ENCODE measurements at places on chromosomes 2 and 18.

DNA sequence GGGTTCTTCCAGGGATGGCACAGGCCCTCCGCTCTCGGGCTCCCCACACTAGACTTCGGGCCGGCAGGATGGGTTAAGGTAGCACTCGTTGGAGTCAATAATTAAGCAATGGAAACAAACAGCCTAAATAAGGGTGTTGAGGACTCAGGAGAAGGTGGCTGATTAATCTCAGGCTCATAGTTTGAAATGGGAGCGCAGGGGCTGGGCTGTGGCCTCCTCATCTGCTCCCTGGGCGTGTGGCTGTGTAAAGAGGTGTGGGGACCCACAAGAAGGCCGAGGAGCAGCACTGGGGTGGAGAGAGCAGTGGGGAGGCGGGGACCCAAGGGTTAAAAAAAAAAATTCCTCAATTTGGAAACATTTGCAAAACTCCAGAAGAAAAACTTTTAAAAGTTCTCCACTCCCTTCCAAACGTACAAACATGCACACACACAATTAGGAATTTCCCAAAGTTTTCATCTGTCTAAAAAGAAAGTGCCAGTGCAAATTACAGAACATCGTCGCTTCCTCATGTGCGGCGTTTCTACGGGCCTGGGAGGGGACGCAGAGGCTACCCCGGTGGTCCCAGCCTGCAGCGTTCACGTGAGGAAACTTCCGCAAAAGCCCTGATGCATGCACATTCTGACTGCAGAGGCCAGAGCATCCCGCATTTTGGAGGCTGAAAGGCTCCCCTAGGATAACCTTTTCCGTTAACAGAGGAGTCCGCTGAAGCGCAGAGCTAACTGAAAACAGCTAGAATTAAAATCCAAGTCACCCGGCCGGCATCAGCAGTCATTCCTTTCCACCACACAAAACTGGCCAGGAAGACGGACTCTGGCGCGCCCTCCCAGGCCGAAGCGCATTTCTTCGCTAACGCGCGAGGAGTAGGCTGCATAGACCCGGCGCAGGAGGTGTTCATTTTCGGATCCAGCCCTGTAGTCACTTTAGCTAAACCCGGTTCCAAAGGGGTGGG lies 1.0 kb upstream of the TUBB6 start:
- peak; percentile 79 for DNase-seq

- no peak for DNase-seq
These were observed 289.7 kb downstream of the CYRIA start for GRCh38 chr2:16375981-16376380.

GRCh38 chr2:96824079-96824870 lies 8.2 kb downstream of the CNNM3 start:
- no peak for DNase-seq

- peak; percentile 59 for DNase-seq
These were observed 31.9 kb upstream of the CASP8 start for GRCh38 chr2:201228271-201228911.

GRCh38 chr18:53747210-53747609 lies 477.3 kb downstream of the MBD2 start:
- DNase-seq, result no peak

DNA sequence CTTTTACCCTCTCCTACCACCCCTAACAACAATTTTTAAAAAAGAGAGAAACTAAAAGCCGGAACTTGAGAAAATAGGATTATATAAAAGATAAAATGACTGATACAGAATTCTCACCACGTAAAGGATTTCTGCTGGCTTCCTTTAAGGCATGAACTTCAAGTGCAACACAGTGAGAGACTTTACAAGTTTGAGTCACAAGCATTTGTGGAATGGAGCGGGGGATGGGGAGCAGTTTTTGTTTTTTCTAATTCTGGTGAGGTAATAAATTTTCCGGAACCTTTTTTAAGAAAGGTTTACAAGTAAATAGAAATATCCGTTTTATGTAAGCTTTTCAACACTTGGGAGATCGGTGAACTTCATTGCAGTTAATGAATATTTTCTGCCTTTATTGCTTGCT lies 1.8 kb upstream of the CDH2 start:
- DNase-seq, result no peak

DNA sequence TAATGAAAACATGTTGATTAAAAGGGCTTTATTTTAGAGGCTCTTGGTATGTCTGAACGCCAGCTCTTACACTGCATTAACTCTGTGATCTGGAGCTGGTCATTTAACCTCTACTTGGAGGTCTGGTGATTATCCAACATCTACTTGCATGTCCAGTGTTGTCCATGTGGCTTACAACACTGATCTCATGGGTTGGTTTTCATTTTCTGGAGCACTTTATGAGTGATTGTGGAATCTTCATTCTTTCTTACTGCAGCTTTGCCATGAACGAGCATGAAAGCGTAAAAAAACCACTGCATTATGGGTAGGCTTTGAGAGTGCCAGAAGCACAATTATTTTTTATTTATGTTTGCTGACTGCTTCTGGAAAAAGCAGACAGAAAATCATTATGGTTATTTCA lies 4.8 kb downstream of the CCDC195 start:
- DNase-seq, result no peak

GRCh38 chr18:11859903-11860407 lies 8.7 kb downstream of the CHMP1B start:
- peak; percentile 75 for DNase-seq

DNA sequence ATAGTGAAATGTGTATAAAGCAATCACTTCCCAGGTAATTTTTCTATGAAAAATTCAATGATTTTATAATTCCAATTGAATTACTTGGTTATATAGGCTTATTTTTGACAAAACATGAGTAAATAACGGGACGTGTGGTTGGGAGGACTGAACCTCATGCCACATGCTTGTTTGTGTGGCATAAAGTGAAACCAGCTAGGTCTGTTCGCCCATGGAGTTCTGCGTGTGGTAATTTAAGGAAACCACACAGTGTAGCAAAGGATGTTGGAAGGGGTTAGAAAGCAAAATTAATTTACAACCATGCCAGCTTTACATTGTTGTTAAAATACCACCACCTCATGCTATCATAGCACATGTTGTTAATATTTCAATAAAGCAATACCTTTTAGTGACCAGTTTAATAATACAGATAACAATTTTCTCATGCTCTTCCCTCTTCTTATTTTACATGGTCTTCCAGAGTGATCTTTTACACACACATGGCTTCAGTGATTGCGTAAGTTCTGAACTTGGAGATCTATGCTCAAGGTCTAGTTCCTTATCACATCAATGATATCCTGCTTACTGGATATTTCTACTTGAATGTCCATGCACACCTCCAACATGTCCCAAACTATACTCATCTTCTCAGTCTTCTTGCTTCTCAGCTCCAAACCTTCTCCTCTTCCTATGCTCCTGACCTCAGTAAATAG lies 156.4 kb upstream of the ITGA4 start:
- DNase-seq, result peak; percentile 89

DNA sequence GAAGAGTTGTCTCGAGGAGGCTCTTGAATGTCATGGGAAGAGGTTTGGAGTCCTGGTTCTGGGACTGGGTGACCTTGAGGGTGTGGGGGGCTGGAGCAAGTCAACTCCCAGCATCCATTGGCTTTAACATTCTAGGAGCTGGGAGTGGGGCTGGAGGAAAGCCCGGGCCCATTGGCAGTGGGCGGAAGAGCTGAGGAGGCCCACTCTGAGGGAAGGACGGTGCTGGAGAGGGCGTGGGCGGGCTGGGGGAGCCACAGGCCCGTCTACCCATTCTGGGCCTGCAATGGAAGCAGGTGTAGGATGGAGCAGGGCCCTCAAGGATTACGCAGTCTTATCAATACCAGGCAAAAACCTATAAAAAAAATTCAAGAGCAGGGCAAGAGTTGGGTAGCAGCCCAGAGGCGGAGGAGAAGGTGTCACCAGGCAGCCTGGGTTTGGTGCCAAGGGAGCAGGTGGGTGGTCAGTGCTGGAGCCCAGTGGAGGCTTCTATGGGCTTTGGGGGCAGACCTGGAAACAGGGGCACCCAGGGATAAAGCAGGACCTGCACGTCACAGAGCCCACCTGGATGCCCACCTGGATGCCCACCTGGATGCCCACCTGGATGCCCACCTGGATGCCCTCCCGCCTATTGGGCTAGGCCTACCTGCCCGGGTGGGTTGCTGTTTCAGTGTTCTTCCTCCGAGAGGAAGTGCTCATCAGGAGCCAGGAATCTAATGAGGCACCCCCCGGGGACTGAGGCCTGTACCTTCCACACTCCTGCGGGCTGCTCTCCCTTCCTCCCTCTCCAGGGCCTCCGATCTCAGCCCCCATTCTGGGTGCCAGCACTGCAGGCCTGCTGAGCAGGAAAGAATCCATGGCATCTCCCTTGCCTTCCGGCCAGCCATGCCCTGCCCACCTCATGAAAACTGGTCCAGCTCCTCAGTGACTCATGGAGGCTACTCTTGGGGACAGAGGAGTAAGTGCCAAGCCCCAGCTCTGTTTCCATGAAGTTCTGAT lies 71.3 kb downstream of the CTIF start:
- DNase-seq, result no peak

- DNase-seq, result no peak
These were observed 57.2 kb downstream of the LIPG start for GRCh38 chr18:49618742-49619681.

GRCh38 chr2:112803691-112804521 lies 19.6 kb upstream of the IL1A start:
- no peak for DNase-seq

- no peak for DNase-seq
These were observed 335.7 kb upstream of the CDH7 start for GRCh38 chr18:65415098-65415497.

- DNase-seq, result no peak
These were observed 39.8 kb upstream of the ITPRID2 start for GRCh38 chr2:181851726-181852125.

- no peak for DNase-seq
These were observed 12.3 kb downstream of the KLF7 start for GRCh38 chr2:207153266-207153975.

GRCh38 chr2:19736191-19736831 lies 165.5 kb downstream of the TTC32 start:
- DNase-seq, result no peak

DNA sequence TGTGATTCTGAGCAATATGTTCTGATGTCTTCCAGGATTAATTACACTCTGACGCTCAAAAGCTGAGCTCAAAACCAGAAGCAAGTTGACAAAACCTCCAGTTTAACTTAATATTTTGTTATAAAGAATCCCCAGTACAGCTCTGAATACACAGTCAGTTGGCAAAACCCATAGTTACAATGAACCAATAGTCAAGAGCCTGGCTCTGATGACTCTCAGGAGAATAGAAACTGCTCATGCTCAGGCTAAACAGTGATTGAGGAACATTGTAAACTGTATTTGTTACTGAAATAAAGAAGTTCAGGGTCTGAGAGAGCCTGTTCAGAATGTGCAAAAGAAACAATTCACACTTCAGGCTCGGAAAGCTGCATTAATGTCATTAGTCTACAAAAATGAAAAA lies 1565.9 kb downstream of the SUCLG1 start:
- DNase-seq, result no peak

DNA sequence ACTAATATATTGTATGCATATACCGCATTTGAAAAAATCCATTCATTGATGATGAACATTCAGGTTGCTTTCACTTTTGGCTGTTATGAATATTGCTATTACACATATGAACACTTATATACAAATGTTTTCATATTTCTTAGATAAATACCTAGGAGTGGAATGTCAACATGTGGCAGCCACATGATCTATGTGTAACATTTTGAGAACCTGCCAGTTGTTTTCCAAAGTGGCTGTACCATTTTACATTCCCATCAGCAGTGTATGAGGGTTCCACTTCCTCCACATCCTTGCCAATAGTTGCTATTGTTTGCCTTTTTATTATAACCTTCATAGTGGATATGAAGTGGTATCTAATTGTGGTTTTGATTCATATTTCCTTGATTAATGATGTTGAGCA lies 40.5 kb downstream of the CCDC85A start:
- no peak for DNase-seq

GRCh38 chr2:216519154-216519762 lies 20.6 kb downstream of the RPL37A start:
- DNase-seq, result peak; percentile 87

DNA sequence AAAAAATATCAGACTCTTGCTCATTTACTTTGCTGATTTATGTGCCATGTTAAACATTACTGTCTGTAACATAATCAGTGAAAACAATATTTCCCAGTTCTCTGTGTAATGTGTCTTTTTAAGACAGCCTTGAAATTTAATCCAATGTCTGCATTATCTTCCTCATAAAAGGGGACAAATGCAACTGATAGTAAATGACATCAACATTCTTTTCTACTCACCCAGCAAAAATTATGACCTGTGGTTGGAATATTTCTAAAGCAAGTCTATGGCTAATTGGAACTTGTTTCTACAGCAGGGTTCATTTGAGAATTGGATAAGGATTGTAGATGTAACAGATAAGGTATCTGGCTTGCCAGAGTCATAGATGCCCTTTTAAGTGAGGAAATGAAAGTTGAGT lies 34.8 kb downstream of the C1D start:
- no peak for DNase-seq

- no peak for DNase-seq
These were observed 21.5 kb upstream of the DAW1 start for GRCh38 chr2:227849906-227850305.

DNA sequence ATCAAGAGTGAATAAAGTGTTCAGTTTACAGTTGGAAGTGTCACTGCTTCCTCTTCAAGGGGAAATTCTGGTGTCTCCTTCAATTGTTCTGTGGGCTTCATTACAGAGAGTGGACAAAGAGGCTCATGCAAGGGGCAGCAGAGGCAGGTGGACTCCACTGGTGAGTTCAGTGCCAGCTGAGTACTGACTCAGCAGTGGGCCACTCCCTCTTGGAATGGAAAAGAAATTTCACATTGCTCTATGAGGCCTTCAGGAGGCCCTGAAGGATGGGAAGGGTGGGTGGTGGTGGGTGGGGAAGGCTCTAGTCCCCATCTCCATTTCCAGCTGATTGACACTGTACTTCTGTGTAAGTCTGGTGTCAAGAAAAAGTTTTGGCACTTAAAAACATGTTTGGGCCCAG lies 66.4 kb downstream of the PRELID3A start:
- no peak for DNase-seq

DNA sequence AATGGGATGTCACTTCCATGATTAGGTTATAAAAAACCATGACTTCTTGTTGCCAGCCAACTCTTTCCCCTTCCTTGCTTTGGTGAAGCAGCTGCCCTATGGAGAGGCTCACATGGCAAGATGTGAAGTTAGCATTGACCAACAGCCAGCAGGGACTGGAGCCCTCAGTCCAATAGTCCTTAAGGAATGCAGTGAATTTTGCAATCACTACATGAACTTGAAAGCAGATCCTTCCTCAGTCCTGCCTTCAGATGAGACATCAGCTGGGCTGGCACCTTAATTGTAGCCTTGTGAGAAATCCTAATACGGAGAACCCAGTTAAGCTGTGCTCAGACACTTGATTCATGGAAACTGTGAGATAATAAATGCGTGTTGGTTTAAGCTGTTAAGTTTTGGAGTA lies 61.8 kb downstream of the ATP8B1 start:
- DNase-seq, result no peak

DNA sequence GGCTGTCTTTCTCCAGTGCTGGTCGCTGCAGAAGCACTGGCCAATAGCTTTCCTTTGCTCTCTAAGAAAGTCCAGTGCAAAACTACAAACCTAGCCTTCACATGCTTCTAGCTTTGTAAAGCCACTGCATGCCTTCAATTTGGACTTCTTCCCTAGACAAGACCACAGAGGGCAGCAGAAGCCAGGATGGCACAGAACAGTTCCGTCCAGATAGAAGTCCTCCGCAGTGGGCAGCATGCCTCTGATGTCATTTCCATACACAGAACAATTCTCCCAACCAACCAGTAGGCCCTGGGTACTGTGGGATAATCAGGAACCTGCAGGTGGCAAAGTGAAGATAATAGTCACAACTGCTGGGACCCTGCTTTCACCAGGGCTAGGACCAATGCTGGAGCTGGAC lies 3.3 kb downstream of the ST6GAL2 start:
- DNase-seq, result no peak

GRCh38 chr18:59021500-59021899 lies 118.2 kb upstream of the SEC11C start:
- DNase-seq, result no peak

All from NB4 (cell line).